ENCODE measurements at places on chromosomes 7 and 10.

DNA sequence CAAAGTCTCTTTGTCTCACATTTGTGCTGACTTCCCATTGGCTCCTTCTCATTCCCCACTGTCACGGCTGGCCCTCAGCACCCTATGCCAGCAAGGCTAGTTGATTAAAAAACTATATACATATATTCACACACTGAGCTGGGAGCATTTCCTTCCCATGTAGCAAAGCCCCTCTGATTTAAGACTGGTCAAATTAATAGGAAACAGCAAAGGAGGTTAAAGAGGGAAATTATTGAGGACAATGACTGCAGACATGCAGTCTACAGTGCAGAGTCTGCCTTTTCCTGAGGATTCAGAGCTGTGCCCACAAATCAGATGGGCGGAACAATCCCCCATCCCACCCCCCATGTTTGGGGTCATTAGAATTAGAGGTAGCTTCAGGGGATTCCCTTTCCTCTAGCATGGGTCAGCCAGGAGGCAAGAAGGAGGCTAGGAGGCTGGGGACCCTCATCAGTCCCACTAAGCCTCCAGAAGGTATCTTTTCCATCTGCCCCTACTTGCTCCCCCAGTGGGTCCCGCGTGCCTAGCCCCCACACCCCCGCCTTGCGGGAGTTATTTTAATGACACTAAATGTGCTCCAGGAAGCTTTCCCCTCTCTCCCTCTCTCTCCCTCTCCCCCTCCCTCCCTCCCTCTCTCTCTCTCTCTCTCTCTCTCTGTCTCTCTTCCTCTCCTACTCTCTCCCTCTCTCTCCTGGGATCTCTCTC is 9.8 kb upstream of the DLX6 start:
- DNase-seq: no peak

- DNase-seq: no peak
Observed at GRCh38 chr7:131726031-131726430, 169.6 kb upstream of the PODXL start.

GRCh38 chr7:103292122-103292521 is 5.1 kb upstream of the PMPCB start:
- DNase-seq: no peak

- DNase-seq: no peak
Observed at GRCh38 chr10:111835574-111835973, 348.0 kb downstream of the GPAM start.

GRCh38 chr7:67022511-67022910 is 25.9 kb downstream of the TYW1 start:
- no peak for DNase-seq

GRCh38 chr7:9091282-9091681 is 657.9 kb downstream of the NXPH1 start:
- DNase-seq: no peak

DNA sequence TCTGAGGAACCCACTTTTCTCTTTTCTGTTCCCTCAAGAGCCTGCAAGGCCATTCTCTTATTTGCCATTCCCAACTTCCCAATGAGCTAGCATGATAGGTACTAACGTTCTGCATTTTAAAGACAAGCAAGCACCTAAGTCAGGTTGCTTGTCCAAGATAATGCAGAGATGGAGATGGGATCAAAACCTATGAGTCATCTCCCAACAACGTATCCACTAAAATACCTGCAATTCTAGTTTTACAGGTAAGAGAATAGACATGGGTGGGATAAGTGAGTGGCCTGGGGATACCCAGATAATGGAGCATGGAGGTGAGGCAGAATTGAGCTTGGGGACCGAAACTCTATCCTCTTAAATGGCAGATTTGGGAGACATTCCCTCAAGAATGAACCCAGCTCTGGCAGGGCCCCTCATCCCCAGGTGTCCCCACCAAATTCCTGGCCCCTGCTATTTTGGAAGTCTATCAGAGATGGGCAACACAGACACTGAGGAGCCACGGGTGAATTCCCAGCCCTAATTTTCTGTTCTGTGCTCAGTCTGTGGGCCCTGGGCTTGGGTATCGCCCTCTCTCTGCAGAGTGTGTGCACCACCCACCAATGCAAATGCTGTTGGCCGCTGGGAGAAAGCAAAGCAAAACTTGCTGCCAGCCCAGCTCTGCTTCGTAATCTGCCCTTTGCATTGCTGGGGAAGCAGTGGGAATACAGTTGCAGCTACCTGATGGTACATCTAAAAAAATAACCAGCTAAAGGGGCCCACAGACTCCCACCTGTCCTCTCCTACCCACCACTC is 98.3 kb downstream of the KCNMA1 start:
- DNase-seq: no peak

- no peak for DNase-seq
Observed at GRCh38 chr7:76310102-76310957, 7.9 kb downstream of the HSPB1 start.

- DNase-seq: no peak
Observed at GRCh38 chr7:43480581-43480980, 102.3 kb upstream of the STK17A start.

- no peak for DNase-seq
Observed at GRCh38 chr7:155928583-155928982, 116.3 kb upstream of the SHH start.
